Amniotic epithelial cell (primary cell): ENCODE measurements at places on chromosomes 7 and 10.
A peak's percentile ranks its signal among the peaks of the same experiment; 100 is the strongest.

- peak; percentile 57 for DNase-seq
These were observed 86.7 kb downstream of the ZMIZ1 start for GRCh38 chr10:79155301-79156081.

GRCh38 chr7:32846630-32847225 is 44.8 kb downstream of the KBTBD2 start:
- peak; percentile 82 for DNase-seq

- peak; percentile 66 for DNase-seq
These were observed 266.4 kb upstream of the FZD8 start for GRCh38 chr10:35908451-35908850.

DNA sequence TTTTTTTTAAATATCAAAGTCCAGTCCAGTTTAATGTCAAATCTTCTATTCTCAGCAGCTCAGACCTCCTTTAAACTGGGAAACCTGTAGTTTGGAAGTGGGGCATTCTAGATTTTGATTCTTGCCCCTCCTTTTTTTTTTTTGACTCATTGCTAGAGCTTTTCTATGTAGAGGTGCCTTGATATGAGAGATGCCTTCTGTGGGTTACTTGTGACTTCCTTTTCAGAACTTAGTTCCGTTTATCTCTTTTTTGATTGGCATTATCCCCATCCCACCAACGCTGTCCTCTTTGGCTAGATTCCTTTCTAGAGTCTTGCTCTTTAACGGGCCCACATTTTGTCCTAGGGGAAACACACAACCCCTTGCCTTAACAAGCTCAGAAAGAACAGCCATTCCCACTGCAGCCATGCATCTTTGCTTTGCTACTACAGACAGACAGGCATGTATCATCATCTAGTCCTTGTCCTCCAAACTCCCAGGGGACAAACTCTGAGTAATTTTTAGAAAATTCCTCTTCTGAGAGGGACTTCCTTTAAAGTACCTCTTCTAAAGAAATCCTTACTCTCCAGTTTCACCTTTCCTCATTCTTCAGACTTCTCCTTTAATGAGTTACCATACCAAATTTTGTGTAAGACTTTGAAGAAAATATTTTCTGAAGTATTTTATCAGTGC is 153.6 kb downstream of the PHF14 start:
- no peak for DNase-seq

DNA sequence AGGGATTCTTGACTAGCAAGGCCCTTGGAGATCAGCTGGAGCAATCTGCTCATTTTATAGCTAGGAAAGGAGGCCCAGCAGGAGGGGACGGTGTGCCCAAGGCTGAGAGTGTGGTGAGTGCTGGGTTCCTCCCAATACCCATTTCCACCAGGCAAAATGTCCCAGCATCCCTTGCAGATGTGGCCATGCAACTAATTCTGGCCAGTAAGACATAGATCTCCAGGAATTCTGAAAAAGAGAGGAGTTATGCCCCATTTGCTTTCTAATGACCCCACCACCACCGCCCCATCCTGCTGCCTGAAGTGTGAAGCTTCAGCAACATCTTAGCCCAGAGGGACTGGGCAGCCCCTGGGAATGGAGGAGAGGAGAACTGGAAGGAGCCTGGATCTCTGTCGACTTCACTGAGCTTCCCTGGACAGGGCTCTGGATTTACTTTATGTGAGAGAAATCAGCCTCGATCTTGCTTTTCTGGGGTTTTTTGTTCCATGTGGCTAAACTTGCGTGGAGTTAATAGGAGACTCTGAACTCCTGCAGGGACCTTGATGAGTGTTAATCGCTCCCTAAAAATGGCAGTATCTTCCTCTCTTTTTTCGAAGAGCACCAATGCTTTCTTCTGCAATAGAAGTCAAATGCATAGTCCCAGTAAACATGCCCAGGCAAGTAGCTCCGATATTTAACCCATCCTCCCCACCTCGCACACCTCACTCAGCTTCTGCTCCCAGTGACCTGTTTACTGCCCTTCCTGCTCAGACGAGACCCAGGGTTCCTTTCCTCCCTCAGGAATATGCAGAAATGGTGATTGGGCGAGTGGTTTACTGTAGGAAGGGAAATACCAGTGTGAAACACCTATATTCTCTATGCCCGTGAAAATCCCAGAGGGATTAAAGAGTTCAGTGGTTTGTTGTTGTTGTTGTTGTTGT is 127.5 kb upstream of the GPR26 start:
- no peak for DNase-seq

- peak; percentile 72 for DNase-seq
These were observed 7.8 kb upstream of the UBE2D1 start for GRCh38 chr10:58326967-58327381.

- no peak for DNase-seq
These were observed at the start of gene SYNPO2L for GRCh38 chr10:73655990-73656298. Gene SYNPO2L, minus strand, starts transcription at chr10:73656029. Its CDS starts 107 bp downstream, at chr10:73655922.

DNA sequence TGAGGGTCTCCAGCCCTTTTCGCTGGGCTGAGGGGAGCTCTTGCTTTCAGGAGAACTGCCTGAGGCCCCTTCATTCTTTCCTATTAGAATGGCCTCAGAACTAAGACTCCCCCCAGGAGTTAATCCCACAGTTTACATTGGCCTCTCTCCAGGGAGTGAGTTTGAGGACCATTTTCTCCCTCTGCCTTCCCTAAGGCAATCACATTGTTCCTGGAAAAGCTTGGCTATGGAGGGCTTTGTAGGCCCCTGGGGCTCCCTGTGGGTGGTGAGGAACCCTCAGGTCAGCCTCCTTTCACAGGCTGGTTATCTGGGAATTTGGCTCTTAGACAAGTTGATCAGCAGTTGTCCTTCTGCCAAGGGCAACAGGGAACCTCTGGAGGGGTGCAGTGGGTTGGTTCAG is 343.7 kb downstream of the RPS24 start:
- DNase-seq = peak; percentile 13

DNA sequence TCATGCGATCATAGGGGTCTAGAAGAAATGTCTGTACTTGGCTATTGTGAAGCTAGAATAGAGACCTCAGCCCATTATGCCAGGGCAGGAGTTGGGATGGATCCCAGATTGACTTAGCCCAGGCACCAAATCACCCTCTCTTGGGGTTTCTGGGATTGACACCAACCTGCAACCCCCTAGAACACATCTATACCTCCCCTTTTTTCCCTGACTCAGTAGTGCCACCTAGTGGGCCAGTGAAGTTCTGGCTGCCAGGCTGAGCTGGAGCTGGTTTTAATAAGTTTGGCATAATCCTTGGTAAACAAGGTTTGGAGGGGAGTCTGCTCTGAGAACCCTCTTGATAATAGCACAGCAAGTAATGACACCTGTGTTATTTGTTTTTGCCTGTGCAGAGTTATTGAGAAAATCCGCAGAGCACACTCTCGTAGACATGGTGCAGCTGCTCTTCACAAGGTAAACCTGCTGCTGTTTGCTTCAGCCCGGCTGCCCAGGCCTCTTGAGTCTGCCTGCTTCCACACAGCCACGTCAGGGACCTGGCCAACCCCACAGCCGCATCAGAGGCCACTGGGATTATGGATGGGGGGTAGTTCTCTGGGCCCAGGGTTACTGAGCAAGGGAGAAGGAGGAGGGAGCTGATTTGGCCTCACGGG is 43.3 kb upstream of the NFKB2 start:
- peak; percentile 42 for DNase-seq

DNA sequence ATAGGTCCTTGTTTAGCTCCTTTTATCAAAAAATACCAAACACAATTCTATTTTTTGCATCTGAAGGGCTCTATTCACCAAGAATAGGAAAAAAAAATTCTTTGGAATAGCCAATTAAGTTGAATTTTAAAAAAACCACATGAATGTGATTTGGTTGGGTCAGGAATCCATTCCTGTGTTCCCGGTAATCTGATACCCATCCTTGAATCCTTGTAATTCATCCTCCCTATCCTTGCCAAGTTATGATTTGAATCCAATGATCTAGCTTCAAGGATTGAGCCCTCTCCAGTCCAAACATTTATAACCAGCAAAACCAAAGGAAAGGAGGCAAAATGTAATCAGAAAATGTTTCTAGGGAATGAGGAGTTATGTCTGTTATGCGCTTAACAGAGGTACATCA is 86.6 kb downstream of the CFAP58 start:
- DNase-seq = no peak

- DNase-seq = no peak
These were observed 8.9 kb upstream of the LRRC18 start for GRCh38 chr10:48948470-48949037.

DNA sequence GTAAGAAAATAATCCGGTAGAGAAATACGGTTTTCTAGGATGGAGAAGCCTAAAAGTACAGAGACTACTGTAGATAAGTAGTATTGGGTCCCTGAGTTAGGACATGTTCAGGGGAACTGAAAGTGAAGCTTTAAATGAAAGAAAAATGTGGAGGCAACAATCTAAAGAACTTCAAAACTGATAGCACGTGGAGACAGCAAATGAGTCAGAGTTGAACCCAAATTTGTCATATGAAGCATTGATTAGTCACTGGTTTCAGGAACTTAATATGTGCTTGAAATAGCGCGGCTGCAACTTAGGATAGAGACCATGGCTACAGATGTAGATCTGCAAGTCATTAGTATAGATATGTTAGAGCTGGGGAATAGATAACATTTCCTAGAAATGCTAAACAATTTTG is 1138.6 kb upstream of the SORCS1 start:
- DNase-seq = no peak

GRCh38 chr10:96978621-96979154 is 146.6 kb downstream of the LCOR start:
- no peak for DNase-seq

DNA sequence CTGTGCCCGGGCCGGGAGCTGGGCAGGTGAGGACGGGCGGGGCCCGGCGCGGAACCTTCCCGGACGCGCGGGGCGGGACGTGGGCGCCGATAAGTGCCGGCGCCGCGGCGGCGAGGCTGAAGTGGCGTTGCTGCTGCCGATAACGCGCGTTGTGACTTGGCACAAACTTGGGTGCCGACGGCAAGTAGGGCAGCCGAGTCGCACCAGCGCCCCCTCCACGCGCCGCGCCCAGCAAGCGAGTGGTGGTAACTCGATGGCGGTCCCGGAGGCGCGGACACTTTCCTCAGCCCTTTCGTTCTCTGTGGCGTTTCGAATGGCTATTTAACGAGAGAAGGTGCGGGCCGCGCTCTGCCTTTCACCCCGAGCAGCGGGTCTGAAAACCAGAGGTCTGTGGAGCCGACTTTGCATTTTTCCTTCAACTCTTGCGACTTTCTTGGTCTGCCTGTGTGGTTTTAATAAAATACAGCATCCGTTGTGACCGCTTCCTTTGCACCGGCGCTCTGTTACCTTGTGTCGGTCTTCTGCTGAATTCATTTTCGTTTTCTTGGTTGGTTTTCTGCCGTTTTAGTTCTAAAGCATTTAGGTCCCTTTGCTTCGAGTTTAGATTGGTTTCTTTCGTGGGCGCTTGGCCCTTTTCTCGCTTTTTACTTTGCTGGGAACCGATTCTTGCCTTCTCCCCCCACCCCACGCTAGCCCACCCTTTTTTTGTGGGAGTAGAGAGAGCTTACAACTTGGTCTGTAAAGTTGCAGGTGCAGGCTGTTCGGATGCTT is 701 bp downstream of the STK17A start:
- DNase-seq = peak; percentile 32

- DNase-seq = no peak
These were observed 278.5 kb upstream of the KLF14 start for GRCh38 chr7:131012477-131013031.

- no peak for DNase-seq
These were observed 8.1 kb downstream of the FRMD4A start for GRCh38 chr10:14322526-14323188.

DNA sequence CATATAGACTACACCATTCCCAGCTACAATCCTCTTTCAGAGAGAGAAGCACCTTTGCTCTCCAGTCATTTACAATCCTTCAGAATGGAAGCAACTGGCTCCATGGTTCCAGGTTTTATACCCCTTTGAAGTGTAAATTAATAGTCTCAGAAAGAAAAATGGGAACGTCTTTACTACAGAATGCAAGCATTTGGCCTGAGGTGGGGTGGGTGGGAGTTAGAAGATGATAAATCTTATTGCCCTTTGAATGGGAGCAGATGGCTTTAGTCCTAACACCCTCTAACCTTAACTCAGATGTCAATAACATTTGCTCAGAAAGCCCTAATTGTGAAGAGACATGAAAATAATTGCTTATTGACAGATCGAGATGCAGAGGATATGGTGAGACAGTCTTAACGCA is 84.2 kb upstream of the KCNMA1 start:
- DNase-seq = no peak

DNA sequence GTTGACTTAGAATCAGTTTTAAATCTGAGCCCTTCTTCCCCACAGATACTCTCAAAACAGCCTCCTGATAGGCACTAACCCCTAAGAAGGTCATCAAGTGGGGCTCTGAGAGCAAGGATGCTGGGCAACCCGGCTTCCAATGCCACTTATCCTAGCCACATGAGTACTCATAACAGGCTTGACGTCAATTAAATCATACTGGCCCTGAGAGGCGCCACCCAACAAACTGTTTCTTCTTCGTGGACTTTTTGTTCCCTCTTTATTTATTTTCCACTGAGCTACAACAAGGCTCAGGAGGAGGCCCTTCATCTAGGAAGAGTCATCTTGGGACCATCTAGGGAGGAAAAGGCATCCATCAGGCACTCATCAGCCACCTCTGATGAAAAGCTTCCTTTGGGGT is 255.9 kb downstream of the KCNMA1 start:
- DNase-seq = no peak

DNA sequence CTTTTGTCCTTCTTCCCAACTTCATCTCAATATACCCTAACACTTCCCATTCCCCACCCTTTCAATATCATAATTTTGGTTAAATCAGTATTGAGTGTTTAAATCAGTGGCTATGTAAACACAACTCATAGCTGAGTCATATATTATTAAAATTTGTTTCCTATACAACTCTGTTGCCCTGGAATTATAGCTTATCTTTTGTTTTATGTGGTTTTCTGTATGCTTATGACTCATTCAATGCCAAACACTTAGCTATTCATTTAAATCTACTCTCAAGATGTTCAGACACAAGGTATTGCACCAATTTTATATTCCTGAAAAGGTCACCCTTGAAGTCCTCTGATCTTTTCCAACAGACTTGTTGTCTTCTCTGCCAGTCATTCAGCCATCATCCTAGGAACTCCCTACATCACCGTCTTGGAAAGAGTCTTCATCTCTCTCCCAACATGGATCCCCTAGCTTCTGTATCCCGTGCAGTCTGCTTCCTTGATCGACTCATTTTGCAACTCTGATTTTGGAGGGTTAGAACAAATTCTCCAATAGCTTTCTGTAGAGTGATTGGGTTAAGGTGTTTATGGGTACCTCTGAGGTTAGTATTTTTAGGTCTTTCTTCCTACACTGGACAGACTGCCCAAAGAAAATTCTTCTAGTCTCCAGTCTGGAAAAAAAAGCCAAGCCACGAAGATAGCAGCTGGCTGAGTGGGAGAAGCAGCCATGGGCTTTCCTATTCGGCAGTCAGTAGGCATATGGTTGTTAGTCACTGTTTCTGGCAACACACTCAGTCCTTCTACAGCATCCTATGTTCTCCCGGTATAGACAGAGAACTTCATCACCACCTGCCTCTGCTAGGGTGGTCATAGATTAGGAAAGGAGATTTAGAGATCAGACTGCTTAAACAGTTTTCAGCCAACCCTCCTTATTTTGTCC is 102.1 kb downstream of the CRPPA start:
- peak; percentile 76 for DNase-seq
